ENCODE measurements at places on chromosomes 13 and 19.
A peak's percentile ranks its signal among the peaks of the same experiment; 100 is the strongest.

GRCh38 chr19:45901912-45902650 lies at the start of gene MYPOP:
MYPOP (minus strand) TSS chr19:45902613; CDS start chr19:45901773, 840 bp downstream.
- peak; percentile 29 for DNase-seq

- peak; percentile 76 for DNase-seq
These were observed 27.7 kb downstream of the GADD45B start for GRCh38 chr19:2503521-2504109.

- peak; percentile 81 for DNase-seq
These were observed 22.5 kb upstream of the ZNF429 start for GRCh38 chr19:21482863-21483276.

DNA sequence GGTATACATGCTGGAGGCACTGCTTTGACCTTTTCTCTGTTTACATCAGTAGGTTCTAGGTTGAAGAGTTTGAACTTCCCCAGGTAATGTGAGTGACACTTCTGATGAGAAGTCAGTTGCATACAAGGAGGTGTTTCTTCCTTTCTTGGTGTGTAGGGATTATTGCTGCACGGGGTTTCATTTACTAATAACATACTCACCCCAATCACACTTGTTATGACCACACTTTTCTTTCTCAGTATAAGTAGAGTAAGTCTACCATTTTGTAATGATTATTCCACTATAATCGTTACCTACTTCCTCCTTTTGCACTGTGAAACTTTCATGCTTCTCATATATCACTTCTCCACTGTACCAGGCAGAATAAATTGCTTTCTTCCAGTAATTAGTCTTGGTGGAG lies 138.0 kb downstream of the TNFSF13B start:
- no peak for DNase-seq

DNA sequence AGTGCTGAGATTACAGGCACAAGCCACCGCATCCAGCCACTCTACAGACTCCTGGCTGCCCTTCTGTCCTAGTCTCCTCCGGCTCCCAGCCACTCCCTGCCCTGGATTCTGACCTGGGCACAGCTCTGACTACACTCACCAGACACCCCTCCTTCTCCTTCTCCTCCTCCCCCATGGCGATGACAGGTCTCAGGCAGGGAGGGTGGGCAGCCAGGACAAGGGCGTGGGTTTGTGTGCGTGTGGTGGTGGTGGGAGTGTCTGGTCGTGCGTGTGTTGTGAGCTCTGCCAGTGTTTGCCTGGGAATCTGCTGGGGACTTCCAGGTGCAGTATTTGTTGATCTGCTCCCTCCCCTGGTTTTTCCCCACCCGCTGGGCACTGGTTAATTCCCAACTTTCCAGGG lies 3.0 kb upstream of the NCCRP1 start:
- DNase-seq: no peak

DNA sequence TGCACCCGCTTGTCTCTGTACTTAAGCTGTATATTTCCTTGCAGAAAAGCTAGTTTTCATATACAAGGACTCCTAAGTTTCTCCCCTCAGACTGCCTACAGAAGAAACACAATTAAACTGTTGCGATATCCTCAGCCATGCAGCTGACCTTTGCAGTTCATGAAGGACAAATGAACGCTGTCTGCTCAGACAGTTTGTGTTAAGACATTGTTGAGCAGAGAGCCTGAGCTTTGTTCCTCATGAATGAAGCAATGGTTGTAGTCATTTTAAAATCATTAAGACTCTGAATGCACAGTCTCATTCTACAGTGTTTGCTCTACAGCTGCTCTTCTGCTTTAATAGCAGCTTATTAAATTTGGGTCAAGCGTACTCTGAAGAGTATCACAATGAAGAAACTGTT lies 23.2 kb upstream of the MAB21L1 start:
- no peak for DNase-seq

DNA sequence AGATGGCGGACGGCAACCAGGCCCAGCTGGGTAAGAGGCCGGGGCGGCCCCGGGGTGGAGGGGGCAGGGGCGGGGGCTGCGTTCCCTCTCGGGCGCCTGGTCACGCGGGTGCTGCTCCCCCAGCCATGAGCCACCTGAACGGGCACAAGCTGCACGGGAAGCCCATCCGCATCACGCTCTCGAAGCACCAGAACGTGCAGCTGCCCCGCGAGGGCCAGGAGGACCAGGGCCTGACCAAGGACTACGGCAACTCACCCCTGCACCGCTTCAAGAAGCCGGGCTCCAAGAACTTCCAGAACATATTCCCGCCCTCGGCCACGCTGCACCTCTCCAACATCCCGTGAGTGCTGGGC lies 11.1 kb downstream of the PTBP1 start:
- DNase-seq: no peak

GRCh38 chr19:53102756-53103233 lies 427 bp downstream of the ZNF160 start:
- DNase-seq: peak; percentile 67

- DNase-seq: no peak
These were observed 254.0 kb downstream of the EFNB2 start for GRCh38 chr13:106281426-106281825.

DNA sequence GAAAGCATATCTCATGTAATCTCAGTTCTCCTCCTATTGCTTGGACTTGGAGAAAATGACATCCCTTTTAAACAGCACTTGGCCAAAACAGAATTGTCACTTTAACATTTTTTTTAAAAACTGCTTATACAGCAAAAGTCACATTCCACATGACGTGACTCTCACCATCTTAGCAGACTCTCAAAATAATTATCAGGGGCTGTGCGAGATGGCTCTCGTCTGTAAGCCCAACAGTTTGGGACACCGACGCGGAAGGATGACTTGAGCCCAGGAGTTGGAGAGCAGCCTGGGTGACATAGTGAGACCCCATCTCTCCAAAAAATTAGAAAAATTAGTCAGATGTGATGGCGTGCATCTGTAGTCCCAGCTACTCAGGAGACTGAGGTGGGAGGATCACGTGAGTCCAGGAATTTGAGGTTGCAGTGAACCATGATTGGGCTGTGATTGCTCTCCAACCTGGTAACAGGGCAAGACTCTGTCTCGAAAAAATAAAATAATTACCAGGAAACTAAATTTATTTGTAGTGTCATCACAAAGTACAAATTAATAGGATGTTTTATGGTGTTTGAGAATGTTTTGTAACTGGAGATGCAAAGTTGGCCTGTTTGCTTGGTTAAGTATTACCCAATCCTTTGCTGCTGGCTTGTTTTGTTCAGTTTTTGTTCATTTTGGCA lies 8.8 kb downstream of the SAFB start:
- no peak for DNase-seq

- DNase-seq: no peak
These were observed 13.0 kb downstream of the YIPF2 start for GRCh38 chr19:10915130-10916091.

DNA sequence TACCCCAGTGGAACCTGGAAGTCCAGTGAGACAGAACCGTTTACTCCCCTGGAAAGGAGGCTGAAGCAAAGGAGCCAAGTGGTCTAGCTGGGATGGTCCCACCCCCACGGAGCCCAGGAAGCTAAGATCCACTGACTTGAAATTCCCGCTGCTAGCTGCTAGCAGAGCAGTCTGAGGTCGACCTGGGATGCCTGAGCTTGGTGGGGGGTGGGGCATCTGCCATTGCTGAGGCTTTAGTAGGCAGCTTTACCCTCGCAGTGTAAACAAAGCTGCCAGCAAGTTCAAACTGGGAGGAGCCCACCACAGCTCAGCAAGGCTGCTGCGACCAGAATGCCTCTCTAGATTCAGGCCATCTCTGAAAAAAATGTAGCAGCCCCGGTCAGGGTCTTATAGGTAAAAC lies 437.0 kb downstream of the SUCLA2 start:
- no peak for DNase-seq

DNA sequence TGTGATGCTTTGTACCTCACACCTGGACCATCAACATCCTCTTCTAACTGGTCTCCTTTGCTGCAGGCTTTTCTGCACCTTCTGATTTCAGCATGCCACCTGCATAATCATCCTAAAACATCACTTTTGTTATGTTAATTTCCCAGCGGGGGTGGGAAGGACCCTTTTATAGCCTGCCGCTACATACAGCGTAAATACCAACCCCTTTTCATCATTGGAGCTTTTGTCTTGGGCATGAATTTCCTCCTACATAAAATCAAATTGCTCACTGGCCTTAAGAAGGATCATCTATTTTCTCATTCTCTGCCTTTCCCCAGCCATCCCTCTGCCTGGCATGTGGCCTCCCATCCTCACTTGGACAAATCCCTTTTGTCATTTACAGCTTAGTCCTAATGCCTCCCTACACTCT lies 124.7 kb downstream of the RBM26 start:
- no peak for DNase-seq

DNA sequence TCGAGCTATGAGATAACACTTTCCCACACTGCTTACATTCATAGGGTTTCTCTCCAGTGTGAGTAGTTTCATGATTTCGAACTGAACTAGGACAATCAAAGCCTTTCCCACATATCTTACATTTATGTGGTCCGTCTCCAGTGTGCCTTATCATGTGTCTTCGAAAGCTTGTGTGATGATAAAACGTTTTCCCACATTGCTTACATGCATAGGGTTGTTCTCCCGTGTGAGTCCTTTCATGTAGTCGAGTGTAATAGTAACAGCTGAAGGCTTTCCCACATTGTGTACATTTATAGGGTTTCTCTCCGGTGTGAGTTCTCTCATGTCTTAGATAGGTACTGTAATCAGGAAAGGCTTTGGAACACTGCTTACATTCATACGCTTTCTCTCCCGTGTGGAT lies 16.3 kb downstream of the ZNF823 start:
- no peak for DNase-seq

DNA sequence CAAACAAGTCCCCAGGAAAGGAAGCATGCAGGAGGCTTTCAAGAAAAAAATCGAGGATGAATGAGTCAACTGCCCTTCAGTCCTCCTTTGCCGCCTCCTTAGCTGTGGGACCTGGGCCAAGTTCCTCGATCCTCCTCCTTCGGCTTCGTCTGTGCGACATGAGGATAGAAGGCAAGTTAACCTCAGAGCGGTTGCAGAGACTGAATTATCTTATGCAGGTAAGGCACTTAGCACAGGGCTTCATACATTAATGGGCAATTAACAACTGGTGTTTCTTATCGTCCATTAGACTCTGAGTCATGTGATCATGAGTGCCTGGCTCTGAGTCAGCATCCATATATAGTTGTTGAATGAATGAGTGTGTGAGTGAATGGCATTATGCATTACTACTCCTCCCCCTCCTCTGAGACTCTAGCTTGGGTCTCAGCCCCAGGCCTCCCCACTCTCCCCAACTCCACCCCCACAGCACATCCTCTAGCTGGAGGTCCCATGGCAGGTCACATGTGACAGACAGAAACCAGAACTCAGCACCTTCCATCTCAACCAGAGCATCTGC lies 1.6 kb upstream of the TTC9B start:
- DNase-seq: no peak

DNA sequence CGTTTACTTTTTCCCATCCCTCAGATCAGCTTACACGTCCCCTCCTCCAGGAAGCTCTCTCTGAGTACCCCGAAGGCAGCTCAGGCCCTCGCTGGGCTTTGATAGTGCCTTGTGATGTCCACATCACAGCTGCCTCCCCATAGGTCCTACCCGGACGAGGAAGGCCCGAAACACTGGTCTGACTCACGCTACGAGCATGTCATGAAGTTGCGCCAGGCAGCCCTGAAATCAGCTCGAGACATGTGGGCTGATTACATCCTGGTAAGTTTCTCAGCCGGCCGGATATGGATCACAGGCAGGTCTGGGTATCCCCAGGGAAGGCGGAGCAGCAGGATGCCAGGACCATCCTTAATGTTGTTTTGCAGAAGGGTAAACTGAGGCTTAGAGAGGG lies 4.8 kb downstream of the COLGALT1 start:
- no peak for DNase-seq

- no peak for DNase-seq
These were observed 96.3 kb downstream of the MYCBP2 start for GRCh38 chr13:77230560-77230959.

DNA sequence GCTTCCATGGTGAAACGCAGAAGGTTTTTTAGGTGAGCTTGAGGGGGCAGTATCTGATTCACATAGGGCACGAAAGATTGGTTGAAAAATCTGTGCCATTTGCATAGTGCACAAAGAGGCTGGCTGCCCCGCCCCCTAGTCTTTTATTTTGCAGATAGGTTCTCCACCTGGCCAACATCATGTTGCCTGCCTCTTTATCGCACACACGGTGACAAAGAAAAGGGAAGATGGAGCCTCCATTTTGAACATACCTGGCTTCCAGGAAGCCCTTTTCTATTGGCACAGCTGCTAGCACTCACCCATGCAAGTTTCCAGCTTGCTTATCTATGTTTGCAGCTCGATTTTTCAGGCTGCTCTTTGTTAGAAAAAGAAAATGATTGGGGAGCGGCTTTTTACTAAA lies 316.2 kb upstream of the KLHL1 start:
- DNase-seq: no peak

DNA sequence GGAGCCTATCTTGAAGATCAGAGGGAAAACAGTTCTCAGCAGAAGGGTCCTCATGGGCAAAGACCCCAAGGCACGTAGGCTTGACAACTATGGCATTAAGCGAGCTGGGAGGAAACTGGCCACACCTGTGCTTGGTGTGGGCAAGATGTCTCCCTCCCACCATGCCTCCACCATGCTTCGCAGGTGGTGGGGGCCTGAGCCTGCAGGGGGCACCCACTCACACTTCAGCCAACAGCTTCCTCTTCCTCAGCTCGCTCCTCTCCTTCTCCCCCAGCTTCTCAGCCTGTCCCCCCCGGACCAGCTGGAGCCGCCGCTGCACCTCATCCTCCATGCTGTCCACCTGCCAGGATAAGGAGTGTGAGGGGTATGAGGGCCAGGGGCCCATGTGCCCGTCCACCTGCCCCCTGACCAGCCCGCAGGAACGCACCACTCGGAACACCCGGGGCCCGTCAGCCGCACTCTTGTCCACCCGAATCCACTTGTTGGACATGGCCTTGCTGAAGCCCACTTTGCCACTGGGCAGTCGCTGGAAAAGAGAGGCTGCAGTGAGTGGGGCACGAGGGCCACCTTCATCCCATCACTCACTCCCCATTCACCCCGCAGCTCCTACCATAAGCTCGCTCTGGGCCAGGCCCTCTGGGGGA lies 3.4 kb downstream of the FARSA start:
- DNase-seq: no peak

GRCh38 chr13:45941261-45941660 lies 89.7 kb upstream of the SIAH3 start:
- DNase-seq: no peak

Data from activated naive CD4-positive, alpha-beta T cell treated with anti-CD3 and anti-CD28 coated beads, Interleukin-2, amount 10 ng/mL, durations not matched to agents 7 days and 5 days (primary cell).